T1000 (cell line): ENCODE measurements at places on chromosomes 13 and 19.

DNA sequence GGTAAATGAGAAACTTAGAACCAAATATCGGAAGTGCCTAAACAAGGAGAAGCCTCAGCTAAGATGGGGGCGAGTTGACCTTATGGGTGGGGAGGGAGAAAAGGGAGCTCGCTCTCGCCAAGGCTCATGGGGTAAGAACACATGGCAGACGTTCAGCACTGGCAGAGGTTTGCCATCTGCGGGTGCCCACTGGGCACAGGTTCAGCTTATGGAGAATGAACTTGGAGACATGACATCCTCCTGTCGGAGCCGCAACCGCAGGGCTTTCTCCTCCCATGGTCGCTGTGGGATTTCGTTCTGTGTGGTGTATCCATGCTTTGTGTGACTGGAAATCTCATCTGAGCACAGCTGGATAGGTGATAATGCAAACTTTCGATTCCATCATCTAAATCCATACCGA is 36.1 kb upstream of the PEPD start:
- DNase-seq = no peak

DNA sequence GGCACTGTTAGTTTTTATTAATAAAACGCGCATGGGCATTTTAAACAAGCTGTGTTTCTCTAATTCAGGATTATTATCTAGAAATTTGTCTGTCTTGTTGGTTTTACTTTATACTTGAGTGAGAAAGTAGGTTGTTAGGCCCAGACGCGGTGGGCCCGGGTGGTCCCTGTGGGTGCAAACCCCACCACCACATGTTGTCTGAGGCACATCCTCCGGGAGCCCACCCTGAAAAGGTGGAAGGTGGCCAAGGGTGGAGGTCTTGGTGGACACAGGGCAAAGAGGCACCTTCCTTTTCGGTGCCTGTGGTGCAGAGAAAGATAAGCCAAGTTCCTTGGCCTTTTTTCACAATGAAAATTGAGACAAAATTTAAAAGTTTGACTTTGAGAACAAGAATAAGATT is 16.6 kb downstream of the ATP4B start:
- no peak for DNase-seq

GRCh38 chr13:87889254-87889653 is 218.1 kb downstream of the SLITRK5 start:
- DNase-seq = no peak

DNA sequence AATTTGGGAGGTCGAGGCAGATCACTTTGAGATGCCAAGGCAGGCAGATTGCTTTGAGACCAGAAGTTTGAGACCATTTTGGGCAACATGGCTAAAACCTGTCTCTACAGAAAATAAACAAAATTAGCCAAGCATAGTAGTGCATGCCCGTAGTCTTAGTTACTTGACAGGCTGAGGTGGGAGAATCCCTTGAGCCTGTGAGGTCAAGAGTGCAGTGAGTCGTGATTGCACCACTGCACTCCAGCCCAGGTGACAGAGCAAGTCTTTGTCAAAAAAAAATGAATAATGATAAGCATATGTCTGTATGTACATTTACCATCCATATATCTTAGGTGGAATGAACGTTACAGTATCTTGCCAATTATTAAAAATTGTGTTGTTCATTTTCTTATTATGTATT is 2447.7 kb downstream of the PCDH9 start:
- DNase-seq = no peak

DNA sequence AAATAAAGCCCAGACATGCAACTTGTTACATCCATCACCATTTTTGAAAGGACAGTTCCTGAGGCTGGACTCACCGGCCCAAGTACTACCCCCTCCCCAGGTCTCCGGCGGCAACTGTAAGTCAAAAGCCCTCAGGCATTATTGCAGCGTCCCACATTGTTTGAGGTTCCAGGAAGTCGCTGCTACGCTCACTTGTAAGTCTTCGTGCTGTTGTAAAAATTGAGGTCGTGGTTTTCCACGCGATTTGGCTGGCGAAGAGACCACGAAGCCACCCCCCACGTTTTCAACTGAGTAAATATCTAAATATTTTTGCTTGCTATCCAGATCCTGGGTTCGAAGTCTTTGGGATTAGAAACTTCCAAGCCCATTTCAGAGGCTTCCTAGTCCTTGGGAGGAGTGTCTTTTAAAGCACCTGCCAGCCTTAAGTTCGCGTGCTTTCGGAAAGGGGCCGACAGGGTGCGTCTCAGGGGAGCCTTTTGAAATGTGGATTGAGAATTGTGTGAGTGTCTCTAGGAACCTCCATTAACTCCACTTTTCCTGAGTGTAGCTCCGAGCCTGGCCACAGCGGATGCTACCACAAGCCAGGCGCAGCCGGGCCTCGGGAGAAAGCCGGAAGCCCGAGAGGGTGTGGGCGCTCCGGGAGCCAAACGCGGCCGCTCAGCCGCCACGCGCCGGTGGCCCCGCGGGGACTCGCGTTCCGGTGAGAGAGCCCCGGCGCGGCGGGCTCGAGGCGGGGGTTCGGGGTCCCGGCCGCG is 434 bp upstream of the FNDC3A start:
- peak; percentile 6 for DNase-seq

GRCh38 chr19:33157906-33158305 is 26.0 kb downstream of the WDR88 start:
- DNase-seq = no peak

GRCh38 chr13:73230716-73231115 is 171.9 kb downstream of the KLF5 start:
- DNase-seq = no peak

DNA sequence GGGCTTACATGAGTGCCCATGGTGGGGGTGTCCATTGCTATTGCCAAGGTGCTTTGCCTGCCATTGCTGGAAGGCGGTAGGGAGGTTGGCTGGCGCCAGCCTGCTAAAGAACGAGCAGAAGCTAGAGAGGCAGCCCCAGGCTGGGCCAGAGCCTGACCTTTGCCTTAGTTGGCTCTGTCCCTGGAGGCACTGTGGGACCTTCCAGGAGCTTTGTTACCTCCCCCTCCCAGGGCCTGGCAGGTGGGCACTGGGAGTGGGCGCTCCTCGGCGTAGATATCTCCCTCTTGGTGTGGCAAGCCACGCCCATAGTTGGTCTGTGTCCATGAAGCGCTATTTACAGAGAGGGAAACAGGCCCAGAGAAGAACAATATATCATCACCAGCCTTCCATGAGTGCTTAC is 2.3 kb upstream of the SLC25A42 start:
- DNase-seq = no peak

DNA sequence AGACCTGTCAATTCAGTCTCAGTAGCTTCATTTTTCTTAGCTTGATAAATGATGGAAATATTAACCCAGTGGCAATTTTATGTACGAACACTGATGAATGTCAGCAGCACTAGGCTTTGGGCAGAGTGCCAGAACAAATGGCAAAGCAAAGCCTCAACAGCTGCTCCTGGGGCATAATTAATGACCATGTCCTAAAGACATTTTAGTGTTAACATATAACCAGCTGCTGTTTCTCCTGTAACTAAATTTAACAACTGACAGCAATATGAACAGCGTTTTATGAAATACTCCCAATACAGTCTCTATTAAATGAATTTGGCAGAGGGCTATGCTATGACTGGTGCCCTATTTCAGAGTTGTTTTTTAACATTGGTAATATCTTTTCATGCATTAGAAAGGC is 47.1 kb downstream of the ZNF568 start:
- DNase-seq = no peak

DNA sequence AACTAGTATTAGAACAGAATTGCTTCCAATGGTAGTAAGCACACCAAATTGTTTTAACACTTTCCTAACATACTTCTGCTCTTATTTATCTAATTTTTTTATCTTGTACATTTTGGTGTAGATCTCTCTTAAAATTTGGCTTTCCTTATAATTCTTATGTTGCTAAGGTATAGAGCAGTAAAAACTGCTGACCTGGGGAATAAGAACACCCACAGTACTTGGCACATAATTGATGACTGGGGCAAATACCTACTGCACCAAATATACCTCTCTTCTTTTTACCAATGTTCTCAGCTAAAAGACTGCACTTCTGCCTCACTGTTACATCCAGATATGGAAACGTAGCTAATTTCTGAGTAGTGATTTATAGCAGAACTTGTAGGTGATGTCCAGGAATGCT is 642.2 kb downstream of the LIG4 start:
- no peak for DNase-seq

- no peak for DNase-seq
These were observed 82.8 kb downstream of the ITGBL1 start for GRCh38 chr13:101535192-101535746.

DNA sequence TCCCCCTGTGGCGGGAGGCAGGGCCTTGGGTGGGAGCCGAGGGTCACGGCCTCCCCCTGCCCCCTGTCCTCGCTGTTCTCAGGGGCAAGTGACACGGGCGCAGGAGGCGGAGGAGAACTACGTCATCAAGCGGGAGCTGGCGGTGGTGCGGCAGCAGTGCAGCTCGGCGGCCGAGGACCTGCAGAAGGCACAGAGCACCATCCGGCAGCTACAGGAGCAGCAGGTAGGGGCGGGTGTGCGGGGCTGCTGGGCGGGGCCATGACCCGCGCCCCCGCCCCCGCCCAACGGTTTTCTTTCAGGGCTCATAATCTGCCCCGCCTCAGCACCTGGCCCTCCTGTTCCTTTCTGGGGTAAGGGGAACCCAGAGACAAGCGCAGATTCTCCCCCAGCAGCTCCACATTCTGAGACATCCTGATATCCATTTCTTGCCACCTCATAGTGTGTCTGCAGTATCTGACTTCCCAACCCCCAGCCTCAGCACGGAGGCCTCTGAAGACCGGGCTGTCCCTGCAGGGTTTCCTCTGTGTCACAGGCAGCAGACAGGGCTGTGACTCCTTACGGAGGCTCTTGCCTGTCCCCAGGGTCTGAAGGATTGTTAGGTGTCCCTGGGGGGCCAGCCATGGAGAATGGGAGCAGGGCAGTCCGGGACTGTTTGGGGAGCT is 15.9 kb downstream of the PRR36 start:
- DNase-seq = no peak

DNA sequence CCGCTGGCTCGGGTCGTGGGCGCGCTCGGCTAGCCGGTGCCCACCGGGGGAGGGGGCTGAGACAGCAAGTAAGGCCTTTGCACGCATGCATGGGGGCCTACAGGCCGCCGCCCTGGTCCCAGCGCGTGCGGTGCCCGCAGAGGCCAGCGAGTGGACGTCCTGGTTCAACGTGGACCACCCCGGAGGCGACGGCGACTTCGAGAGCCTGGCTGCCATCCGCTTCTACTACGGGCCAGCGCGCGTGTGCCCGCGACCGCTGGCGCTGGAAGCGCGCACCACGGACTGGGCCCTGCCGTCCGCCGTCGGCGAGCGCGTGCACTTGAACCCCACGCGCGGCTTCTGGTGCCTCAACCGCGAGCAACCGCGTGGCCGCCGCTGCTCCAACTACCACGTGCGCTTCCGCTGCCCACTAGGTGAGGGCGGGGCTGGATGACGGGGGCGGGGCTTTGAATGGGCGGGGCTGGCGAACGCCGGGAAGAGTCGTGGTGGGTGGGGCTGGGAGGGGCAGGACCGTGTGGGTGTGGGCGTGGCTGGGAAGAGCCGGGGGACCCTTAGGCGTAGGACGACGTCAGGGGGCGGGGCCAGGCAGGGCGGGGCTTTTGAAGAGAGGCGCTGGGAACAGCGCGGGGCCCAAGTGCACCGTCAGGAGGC is 2.1 kb downstream of the CILP2 start:
- DNase-seq = peak; percentile 27

DNA sequence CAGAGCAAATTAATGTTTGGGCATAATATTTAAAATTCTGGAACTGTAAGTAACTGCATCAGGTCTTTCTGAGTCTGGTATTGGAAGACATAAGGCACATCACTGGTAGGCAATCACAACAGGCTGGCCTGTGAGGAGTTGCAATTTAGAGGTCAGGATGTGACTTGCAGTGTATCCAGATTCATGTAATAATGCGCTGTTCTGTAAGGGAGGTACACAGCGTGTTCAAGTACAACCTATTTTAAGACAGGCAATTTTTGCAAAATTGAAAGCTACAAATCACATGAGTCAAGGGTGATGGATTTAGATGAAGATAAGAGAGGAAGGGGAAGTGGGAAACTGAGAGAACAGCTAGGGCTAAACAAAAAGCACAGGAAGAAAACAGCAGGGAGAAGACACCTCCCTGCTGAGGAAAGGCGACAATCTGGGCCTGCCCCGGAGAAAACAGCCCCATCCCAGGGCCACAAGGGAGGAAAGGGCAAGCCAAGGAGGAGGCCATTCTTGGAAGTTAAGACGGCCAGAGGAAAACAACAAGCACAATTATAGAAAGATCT is 138.1 kb downstream of the LACC1 start:
- DNase-seq = no peak

DNA sequence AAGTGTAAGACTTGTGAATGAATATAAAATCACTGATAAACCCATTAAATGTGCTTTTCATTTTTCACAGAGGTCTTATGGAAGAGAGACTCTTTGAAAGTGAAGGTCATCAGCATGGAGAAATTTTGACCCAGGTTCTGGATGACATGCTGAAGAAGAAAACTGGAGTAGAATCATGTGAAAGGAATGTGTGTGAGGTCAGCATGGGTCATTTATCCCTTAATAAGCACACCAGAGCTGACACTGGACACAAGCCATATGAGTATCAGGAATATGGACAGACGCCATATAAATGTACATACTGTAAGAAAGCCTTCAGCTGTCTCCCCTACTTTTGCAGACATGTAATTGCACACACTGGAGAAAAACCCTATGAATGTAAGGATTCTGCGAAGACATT is 29.0 kb downstream of the ZNF20 start:
- DNase-seq = no peak

GRCh38 chr19:54461613-54462012 is 2.0 kb downstream of the LENG9 start:
- no peak for DNase-seq

GRCh38 chr13:20378721-20379120 is 146.6 kb upstream of the GJB6 start:
- no peak for DNase-seq

- no peak for DNase-seq
These were observed 334.6 kb downstream of the MYO16 start for GRCh38 chr13:108963846-108964600.
